ENCODE measurements at places on chromosomes 2 and 18. TPM values are rescaled to one million over a fixed set of nuclear protein-coding genes. Genes with fewer than 3 reads are reported as not detected.

Gene GYPC
- polyA plus RNA-seq = 55.1 TPM

Gene REG3A
- not detected for polyA plus RNA-seq

Gene KLHL29
- 1.1 TPM for polyA plus RNA-seq

Gene UCN
- polyA plus RNA-seq = 0.35 TPM

Gene RAB6C
- 0.03 TPM for polyA plus RNA-seq

Gene MERTK
- 6.5 TPM for polyA plus RNA-seq

Gene TSN
- polyA plus RNA-seq = 44.4 TPM

Gene RAMP1
- 3.9 TPM for polyA plus RNA-seq

Gene ST6GAL2
- 4.5 TPM for polyA plus RNA-seq

Gene PLEK
- not detected for polyA plus RNA-seq

Gene ACADL
- 0.11 TPM for polyA plus RNA-seq

Gene GRHL1
- polyA plus RNA-seq = 1.3 TPM

Gene UPP2
- not detected for polyA plus RNA-seq

Gene HMSD
- 0.91 TPM for polyA plus RNA-seq

Measured in H1 (cell line).